Putamen (tissue), 1 donor: ENCODE measurements at places on chromosomes 2 and 18.

DNA sequence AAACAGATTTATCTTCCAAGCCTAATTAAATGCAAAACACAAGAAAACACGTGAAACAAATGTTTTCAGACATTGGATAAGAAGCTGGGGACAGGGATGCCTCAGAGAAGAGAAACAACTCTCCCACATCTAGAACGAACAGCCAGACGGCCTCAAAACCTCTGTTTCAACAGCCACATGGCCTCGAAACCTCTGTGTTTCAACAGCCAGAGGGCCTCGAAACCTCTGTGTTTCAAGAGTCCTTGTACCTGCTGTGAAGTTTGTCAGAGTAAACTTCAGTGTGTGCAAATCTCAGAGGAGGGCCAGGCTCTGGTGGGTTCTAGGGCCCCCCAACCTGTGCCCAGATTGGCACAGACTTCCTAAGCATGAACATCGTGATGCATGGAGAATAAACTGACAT is 43.3 kb upstream of the NFATC1 start:
- DNase-seq, result no peak

- DNase-seq, result no peak
Observed at GRCh38 chr18:66999003-66999402, 395.1 kb upstream of the CDH19 start.

DNA sequence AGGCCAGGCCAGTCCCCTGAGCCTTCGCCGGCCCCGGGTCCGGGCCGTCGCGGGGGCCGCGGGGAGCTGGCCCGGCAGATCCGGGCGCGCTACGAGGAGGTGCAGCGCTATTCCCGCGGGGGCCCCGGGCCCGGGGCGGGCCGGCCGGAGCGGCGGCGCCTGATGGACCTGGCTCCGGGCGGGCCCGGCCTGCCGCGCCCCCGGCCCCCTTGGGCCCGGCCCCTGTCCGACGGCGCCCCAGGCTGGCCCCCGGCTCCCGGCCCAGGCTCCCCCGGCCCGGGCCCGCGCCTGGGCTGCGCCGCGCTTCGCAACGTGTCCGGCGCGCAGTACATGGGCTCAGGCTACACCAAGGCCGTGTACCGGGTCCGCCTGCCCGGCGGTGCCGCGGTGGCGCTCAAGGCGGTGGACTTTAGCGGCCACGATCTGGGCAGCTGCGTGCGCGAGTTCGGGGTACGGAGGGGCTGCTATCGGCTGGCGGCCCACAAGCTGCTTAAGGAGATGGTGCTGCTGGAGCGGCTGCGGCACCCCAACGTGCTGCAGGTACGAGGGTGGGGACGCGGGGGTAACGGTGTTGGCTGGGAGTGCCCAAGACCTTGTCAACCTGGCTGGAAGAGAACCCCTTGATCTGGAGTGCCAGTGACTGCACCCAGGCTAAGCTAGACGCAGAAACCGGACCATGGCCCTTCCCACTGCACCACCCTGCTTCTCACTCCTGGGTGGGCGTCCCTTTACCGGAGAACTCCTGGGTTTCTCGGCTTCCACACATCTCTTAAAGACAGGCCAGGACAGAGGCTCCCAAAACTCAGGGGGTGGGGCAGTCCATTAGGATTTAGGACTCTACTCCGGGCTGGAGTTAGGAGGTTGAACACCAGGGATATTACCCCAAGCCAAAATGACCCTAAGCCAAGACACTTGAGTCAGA is 739 bp downstream of the PKDCC start:
- DNase-seq, result no peak

DNA sequence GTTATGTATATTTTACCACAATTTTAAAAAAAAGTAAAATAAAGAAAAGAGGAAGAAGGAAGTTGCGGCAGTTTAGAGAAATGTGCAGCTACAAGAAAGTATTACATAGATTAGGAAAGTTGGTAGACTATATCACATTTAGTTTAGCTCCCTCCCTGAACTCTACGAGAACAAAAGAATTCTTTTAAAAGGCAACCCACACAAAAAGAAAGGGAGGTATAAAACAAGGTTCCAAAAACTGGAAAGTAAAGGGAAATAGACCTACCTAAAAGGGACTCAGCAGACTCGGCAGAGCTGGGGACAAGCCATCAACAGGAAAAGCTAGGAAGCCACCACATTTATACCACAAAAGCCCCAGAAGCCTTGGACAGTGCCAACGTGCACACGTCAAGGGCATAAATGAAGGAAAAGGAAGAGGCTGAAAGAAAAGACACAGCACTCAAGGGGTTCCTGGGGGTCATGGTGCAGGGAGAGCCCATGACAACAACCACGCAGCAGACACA is 9.1 kb downstream of the TMEM127 start:
- no peak for DNase-seq

DNA sequence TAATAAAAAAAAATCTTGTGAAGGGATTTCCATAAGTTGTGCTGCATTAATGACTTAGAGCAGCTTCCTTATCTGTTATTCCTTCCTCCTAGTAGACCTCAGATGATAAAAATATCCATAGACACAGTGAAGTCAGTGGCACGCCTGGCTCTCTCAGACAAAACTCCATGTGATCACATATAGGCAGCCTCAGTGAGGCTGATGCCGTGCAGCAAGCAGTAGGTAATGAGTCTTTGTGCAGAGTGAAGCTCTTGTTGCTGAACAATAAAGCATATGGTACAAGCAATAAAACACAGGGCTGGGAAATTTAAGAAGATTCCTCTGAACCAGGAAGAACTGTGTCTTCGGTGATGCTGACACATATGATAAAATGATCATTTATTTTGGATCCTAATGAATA is 102.7 kb downstream of the CSRNP3 start:
- peak; percentile 60 for DNase-seq

DNA sequence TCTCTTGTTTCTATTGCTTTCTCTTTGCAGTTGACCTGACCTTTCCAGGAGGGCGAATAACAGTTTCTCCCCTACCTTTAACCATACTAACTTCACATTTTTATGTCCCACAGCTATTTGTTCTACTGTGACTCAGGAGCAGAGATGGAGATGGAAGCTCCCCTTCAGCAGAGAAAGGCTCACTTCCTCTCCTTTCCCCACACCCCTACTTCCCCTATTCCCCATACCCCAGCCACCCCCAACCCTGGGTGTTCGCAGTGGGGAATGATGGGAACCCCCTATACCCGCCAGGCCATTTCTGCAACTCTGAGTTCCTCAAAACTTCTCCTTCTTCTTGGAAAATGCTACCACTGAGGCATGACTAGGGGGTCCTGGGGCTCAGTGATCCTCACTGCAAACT is 285.4 kb upstream of the MGAT5 start:
- DNase-seq, result peak; percentile 25

- no peak for DNase-seq
Observed at GRCh38 chr2:238651306-238652052, 196.4 kb upstream of the TWIST2 start.

- DNase-seq, result no peak
Observed at GRCh38 chr2:201697899-201698298, 545 bp downstream of the MPP4 start.

DNA sequence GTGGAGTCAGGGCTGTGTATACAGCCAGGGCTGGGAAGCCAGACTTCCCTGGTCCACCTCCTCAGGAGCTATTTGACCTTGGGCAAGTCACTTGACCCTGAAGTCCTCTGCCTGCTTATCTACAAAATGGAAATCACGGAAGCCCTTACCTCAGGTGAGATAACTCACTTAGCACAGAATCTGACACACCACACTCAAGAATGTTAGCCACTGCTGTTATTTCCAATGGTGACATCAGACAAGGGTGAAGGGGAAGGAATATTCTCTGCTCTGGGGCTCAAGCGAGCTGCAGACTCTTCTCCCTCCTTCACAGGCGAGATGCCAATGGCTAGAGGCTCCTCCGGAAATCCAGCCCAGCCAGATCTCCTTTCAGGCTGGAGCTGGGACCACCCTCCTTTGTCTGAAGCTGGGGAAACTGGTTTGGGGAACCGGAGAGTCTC is 189.6 kb downstream of the HAUS1 start:
- DNase-seq, result no peak

- no peak for DNase-seq
Observed at GRCh38 chr18:50356036-50356945, 18.6 kb upstream of the SKA1 start.

DNA sequence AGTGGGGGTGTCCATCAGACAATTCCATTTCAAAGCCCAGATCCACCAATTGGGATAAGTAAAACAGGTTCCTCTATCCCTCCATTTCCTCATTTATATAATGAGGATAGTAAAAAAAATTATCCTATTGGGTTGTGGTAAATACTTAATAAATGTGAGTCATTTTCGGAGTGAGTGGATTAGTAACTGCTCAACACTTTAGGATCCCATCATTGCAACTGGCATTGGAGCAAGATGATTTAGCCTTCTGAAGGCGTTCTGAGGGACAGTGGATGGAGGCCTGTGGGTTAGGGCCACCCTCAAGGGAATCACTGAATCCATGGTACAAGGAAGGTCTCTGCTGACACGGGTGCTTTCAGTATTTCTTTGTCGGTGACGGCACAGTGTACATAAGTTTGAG is 108.6 kb upstream of the FZD7 start:
- DNase-seq, result no peak

- no peak for DNase-seq
Observed at GRCh38 chr2:222606306-222606705, 49.6 kb downstream of the FARSB start.

- DNase-seq, result no peak
Observed at GRCh38 chr2:169965495-169965894, 138.2 kb downstream of the UBR3 start.

DNA sequence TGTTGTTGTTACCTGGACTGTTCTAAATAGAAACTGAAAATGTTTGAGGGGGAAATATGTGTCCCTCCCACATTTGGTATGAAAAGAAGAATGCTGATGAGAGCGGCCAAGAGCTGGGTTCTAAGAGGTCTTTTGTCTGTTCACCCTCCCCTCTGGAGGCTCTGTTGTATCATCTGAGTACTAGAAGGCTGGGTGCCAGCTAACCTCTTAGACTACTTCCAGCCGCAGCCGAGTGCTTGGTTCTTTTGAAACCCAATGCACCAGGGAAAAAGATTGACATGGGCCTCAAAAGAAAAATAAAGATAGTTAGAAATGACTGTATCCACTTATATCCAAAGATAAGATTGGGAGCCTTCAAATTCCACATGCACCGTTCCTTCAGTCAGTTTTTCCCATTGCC is 255.9 kb downstream of the TXNL1 start:
- peak; percentile 88 for DNase-seq

GRCh38 chr2:23005469-23005868 is 379.5 kb upstream of the KLHL29 start:
- DNase-seq, result no peak

DNA sequence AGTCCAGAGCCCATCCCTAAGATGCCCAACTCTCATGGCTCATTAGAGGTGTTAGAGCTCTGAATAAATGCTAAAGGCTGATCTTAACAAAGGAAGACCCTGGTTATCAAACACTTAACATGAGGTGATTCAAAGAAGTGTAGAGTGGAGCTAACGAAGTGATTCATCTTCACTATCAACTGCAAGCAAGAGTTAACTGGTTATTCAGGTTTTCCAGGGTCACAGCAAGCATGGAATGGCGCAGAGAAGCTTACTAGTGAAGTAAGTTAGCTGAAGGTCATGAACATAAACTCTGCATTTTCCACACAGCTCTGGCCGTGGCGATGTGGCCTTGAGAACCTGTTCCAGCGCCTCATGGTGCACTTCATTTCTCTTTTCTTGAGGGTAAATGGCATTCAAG is 17.0 kb downstream of the RND3 start:
- no peak for DNase-seq

- peak; percentile 42 for DNase-seq
Observed at GRCh38 chr2:100104718-100105677, 37.4 kb downstream of the AFF3 start.

DNA sequence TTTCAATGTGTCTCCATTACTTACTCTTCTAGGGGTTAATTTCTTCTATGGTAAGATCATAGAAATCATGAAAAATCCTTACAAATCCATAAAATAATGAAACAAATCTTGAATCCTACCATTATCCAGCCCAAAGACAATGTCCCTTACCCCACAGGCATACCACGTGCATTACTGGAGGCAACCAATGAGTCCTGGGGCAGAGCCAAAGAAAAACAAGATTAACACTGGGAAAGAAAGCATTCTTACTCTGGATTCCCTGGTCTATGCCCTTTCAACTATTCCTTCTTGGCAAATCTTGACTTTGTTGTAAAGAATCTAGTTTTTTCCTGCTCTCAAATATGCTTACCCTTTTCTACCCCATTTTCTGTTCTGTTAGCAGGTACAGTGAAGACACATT is 3.1 kb upstream of the GALNT1 start:
- no peak for DNase-seq

- no peak for DNase-seq
Observed at GRCh38 chr2:230999477-230999876, 3.6 kb downstream of the SPATA3 start.
